ENCODE measurements at places on chromosomes 16 and 17. TPM values are rescaled to one million over a fixed set of nuclear protein-coding genes. Genes with fewer than 3 reads are reported as not detected.

GRCh38 chr16:85010931-85011845 is at the start of gene ZDHHC7:
Gene ZDHHC7 (minus strand): TSS chr16:85011535. CDS start chr16:84990618, 20,917 bp downstream.
- H3K27ac ChIP-seq, result peak within 1 kb of the TSS; percentile 97
- peak within 1 kb of the TSS; percentile 98 for H3K4me3 ChIP-seq
- H3K36me3 ChIP-seq, result peaks cover 11% of the 10 kb centered on the region

PSMB3 gene
- total RNA-seq, result 349 TPM

KCNH6 gene
- total RNA-seq, result not detected

MNT gene
- 35.9 TPM for total RNA-seq
